Activated CD4-positive, alpha-beta T cell treated with anti-CD3 and anti-CD28 coated beads, Interleukin-2, amount 10 ng/mL, durations not matched to agents 24 days and 14 days (primary cell): ENCODE measurements at places on chromosomes 5 and 9. TPM values are rescaled to one million over a fixed set of nuclear protein-coding genes. Genes with fewer than 3 reads are reported as not detected.

DNA sequence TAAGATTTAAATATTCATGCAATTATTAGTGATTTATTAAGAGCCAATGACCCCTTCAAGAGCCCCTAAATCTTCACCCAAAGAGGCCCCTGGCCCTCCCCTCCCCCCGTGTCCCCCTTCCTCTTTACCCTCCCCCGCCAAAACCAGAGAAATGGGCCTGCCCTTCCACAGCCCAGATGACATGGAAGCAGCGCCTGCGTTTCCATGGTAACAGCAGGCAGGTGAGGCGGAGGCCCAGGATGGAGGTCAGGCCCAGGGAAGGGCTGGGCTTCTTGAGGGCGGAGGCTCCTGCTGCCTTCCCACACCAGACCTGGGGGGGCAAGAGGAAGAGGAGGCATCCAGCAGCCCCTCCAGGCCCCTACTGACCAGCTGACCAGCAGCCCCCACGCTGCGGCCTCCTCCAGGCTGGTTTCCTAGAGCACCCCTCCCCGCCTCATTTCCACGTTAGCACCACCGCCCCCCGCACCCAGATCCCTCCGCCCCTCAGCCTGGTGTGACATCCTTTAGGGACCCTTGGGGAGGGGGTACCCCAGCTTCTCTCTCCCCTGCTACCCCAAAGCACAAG is 37.4 kb downstream of the UNC5A start:
- DNase-seq: no peak

DNA sequence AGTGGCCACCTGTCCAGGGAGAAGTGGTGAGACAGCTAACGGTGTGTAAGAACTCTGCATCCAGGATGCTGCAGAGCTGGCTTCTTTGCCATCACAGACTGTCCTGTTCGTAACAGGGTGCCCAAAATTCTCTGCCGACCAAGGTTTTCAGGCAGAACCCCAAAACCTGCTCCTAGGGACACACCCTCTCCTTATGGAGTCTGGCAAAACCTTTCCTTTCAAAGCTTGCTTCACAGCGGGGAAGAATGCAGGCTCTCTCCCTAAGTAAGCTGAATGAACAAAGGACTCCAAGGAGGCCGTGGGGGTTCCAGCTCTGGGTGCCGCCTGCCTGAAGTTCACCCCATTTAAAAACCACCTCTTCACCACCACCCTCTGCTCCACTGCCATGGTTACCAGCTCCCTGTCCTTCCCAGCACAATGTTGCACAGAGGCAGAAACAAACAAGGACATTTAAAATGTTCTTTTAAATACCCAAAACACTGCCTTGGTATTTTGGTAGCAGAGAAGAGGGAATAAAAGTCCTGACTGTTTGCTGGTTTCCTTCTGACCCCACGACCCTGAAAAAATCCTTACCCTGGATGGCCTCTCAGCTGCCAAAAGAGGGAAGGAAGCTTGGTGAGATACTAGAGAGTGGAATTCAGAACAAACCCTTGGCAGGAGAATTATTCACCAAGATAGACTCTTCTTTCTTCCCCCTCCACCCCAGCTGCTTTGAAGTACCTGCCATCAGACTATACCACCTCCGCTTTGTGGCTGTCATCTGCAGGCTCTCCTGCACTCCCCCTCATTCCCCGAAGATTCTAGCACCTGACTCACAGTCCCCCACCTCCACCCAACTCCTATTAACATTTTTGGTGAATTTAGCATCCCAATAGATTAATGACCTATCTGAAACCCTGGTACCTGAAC is 7.1 kb upstream of the KLF9 start:
- DNase-seq: peak; percentile 73

- no peak for DNase-seq
Observed at GRCh38 chr9:127825319-127826051, 22.8 kb downstream of the FPGS start.

- DNase-seq: no peak
Observed at GRCh38 chr5:170479484-170479883, 24.3 kb upstream of the KCNIP1 start.

DNA sequence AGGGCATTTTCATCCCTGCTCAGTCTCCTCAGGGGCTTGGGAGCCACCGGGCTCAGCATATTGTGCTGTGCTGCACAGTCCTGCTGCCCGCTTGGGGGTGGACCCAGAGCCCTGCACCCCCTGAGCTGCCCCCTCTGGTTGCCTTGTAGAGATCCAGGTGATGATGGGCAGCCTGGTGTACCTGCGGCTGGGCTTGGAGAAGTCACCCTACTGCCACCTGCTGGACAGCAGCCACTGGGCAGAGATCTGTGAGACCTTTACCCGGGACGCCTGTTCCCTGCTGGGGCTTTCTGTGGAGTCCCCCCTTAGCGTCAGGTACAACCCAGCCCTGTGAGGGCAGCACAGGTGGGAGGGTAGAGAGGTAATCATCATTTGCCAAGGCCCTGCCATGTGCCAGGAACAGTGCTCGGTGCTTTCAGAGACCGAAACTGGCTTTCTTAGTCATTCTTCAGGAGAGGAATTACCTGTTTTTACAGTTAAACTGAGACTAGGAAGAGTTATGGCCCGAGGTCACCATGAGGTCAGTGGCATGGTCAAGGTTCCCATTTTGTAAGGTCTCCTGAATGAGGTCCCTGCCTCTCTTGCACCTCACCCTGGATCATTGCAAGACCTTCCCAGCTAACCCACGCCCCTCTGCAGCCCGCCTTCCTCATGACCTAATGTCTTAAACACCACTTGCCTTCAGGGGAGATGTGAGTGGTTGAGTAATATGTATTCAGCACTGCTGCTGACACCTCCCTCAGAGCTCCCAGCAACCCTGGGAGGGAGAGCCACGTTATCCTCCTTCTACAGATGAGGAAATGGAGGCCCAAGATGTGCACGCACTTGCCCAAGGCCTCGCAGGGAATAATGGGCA is 7.5 kb downstream of the NHP2 start:
- DNase-seq: peak; percentile 91

GRCh38 chr5:170333161-170333910 is 35.8 kb upstream of the LCP2 start:
- peak; percentile 83 for DNase-seq

DNA sequence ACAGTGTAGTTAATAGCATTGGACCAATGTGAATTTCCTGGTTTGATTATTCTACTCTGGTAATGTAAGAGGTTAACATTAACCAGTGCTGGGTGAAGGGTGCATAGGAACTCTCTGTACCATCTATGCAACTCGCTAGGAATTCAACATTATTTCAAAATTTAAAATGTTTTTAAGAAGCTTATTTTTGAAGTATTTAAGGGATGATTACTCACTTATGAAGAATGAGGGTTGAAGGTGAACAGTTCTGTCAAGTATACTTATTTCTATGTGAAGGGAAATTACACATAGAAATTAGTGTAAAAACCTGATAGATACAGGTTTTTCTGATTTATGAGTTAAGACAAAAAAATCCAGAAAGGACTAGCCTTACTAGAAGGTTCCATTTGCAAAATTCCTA is 165.8 kb downstream of the INSYN2B start:
- DNase-seq: no peak

Gene PCDHGA7
- total RNA-seq: 0.05 and 0.23 TPM in 2 replicates

Gene PDCD1LG2
- 1.3 and 1.5 TPM in 2 replicates for total RNA-seq

Gene AKNA
- total RNA-seq: 149 and 150 TPM in 2 replicates

Gene FAM169A
- total RNA-seq: 1.8 and 2.6 TPM in 2 replicates
